ENCODE measurements at places on chromosomes 6 and 20.

DNA sequence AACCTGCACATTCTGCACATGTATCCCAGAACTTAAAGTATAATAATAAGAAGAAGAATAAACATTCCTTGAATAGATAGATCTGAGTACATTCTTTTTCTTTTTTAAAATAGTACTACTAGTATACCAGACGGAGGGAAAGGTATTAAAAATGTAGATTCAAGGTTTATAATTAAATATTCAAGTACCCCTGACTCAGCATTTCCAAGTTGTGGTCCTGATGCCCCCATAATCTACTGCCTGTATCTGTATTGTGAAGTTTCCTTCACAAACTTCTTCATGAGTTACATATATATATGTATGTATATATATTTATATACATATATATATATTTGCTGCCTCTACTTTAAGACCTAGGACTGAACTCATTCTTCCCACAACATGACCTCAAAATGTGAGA is 14.0 kb downstream of the FRK start:
- DNase-seq = no peak

GRCh38 chr6:17227403-17227802 is 53.8 kb upstream of the RBM24 start:
- DNase-seq = no peak

DNA sequence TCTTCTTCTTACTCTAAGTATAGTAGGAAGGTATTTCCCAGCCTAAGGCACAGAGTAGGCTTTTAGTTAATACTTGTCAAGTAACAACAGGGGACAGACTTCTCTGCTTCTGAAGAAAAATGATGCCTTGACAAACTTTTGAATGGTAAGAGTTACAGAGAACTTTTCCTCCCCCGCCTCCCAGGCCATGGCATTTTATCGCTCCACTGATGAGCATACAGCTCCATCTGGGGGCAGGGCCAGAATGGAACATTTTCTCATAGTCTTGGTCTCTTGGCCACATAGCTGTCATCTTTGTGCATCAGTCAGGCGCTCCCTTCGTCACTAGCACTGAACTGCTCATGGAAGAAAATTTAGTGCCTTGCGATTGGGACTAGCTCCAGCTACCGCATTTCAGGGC is 1066.8 kb upstream of the CITED2 start:
- no peak for DNase-seq

DNA sequence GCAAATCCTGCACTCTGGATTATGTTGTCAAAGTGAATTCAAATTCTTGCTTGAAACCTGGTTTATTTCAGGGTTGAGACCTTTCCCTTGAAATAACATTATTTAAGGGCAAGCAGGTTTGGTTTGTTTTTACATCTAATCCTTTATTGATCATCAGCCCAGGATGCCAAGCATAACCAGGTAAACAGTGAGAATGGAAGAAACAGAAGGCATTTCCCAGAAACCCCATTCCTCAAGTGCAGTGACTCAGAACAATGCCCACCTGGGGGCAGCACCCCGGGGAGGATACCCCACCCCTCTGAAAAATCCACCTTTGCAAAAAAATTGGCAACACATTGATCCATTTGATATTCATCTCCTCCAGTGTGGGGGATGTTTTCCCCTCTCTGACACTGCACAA is 32.5 kb downstream of the POFUT1 start:
- DNase-seq = no peak

- no peak for DNase-seq
These were observed 185.0 kb upstream of the BMP2 start for GRCh38 chr20:6582449-6582848.

GRCh38 chr6:42402184-42402583 is 49.5 kb downstream of the TRERF1 start:
- DNase-seq = no peak

GRCh38 chr6:105484238-105485161 is 81.6 kb upstream of the PREP start:
- no peak for DNase-seq

DNA sequence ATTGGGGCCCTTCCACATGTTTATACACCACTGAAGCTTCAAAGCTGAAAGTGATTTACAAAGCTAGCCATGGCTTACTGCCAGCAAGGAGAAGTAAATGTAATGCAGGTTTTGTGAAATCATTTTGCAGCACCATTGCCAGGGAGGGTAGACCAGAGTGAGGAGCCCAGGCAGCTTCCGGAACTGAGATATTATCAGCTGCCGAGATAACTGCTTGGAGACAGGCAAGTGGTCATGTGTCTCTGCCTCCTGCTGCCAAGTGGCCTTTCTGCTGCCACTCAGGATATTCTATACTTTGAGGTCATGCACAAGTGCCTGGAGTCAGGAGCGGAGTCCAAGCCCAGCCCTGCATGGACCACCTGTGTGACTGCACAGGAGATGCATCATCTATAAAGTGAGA is 160.2 kb downstream of the SYNDIG1 start:
- DNase-seq = no peak

GRCh38 chr6:67129780-67130179 is 1422.8 kb upstream of the EYS start:
- no peak for DNase-seq

DNA sequence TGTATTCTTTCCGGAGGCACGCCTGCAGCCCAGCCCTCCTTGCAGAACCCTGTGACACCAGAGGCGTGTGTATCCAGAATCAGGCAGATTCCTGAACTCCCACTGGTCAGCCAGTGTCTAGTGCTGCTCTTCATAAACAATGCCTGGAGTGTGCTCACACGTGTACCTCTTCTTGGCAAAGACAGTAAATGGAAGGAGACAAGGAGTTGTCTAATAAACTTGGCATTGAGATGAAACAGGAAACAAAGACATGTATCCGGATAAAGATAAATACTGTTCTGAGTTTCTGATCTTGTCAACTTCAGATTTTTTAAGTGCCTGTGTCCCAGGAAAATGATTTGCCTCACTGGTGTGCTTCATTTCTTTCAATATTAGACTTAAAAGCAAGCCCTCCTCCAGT is 1.7 kb downstream of the RPS6KA2 start:
- DNase-seq = no peak

GRCh38 chr20:9206486-9206885 is 137.6 kb downstream of the PLCB4 start:
- no peak for DNase-seq

GRCh38 chr6:28597217-28597835 is 71.6 kb downstream of the GPX5 start:
- DNase-seq = no peak
